Activated T-cell treated with anti-CD3 and anti-CD28 coated beads for 24 hours (primary cell): ENCODE measurements at places on chromosomes 5 and 9.

DNA sequence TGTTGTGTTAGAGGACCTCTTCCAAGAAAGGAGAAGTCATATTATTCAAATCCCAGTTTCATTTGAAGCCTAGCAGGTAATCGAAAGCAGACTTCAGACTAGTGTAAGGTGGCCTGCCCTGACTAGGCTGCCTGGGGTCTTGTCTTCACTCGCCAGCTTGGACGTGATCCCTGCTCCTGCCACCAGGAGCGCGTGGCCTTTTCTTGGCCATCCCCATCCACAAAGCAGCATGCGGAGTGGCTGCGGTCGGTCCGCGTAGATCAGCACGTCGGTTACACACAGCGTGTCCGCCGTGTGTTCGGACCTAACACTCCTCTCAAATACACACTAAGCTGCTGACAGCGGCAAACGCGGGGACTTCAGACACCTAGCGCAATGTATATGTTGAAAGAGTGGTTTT, 37.3 kb downstream of the CFAP77 start:
- no peak for DNase-seq

- DNase-seq = no peak
Observed at GRCh38 chr5:123875561-123876275, 363.7 kb downstream of the CSNK1G3 start.

DNA sequence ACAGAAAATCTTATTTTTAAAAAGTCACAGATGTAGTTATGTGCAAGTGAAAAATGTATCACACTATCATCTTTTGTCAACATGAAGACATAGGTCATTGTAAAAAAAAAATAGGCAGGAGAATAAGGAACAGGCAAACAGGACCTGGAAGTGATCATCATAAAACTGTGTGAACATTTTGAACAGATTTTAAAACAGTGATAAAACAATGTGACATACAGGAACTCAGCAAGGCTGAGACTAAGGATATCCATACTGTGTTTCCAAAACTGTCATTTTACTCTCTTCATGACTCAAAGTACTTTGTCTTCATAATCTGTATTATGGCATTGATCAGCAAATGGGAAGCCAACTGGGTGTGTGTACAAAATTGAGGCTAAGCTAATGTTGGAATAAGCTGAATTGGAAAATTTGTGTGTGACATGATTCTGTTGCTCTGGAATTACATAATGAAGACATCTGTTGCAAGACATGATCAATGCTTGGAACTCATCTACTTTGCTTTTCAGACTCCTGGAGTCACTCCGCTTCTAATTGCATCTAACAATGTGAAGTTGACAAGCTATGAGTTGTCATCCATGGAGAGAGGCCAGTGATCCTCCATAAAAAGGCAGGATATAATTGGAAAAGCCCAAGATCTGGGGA, 978.7 kb upstream of the NUDT12 start:
- DNase-seq = no peak

DNA sequence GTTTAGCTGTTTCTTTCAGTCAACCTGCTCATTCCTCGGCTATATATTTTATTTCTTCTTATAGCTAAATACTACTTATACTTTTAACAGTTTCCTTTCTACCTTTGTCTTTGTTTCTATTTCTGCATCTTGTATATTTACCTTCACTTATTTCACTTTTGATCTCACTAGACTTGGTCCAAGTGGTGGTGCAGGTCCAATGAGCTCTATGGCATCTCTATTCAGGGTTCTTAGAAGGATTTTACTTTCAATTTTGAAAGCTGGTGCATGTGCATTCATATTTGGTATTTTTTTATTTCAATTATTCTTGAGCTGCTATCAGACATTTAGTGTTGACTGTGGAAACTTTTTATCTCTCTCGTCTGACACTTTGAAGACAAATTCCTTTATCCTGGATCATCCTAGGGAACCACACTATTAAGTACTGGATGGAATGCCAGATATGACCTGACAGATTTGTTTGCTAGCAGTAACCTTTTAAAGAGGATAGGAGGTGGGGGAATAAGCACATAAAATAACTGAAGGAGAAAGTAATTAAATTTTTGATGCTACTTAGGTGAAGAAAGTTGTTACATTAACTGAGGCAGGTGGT, 123.1 kb upstream of the PJA2 start:
- no peak for DNase-seq

DNA sequence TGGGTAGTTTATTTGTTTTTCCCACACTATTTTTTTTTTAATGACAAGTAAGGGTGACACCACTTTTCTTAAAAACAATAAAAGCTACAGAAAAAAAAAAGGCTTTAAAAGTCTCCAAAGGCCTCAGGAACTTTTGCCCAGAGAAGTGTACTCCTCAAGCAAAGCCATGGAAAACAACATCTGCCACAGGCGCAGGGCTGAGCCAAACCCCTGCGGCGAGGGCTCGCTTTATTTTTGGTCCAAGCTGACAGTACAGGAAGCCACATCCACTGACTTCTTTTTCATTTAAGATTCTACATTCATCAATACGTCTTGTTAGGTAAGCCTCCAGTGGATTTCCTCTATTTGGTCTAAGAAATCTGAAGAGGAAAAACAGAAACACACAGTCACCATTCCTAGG, 51.9 kb upstream of the IFNK start:
- no peak for DNase-seq

- DNase-seq = no peak
Observed at GRCh38 chr9:93683331-93684134, 107.1 kb downstream of the PHF2 start.

DNA sequence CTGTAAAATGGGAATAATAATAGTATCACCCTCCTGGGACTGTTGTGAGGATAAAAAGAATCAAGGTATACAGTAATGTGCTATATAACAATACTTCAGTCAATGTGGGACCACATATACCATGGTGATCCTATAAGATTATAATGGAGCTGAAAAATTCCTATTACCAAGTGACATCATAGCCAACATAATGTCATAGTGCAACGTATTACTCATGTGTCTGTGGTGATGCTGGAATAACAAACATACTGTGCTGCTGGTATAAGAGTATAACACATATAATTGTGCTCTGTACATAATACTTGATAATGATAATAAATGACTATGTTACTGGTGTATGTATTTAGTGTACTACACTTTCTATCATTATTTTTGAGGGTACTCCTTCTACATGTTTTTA, 38.1 kb downstream of the LIFR start:
- DNase-seq = no peak

GRCh38 chr9:16363073-16363781, 507.2 kb downstream of the BNC2 start:
- no peak for DNase-seq

DNA sequence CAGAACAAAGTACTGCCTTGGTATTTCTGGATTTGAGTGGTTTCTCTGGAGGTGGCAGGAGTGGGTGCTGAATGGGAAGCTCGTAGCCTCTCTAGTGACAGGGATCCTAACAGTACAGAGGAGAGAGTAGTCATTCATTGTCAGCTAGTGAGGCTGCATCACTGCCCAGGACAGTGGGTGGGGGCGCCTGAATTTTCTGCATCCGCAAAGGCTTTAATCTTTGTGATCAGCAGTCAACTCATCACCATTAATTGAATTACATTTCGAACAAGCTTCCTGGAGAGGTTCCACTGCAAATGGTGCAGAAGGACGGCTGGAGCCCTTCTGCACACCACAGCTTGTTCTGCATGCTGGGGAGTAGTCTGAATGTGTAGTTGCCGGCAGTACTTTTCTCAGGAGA, 77.5 kb downstream of the HSPA4 start:
- DNase-seq = no peak

GRCh38 chr5:107396351-107396690, 274.4 kb downstream of the EFNA5 start:
- DNase-seq = no peak

- no peak for DNase-seq
Observed at GRCh38 chr5:175820230-175820629, 51.1 kb upstream of the CPLX2 start.

- DNase-seq = no peak
Observed at GRCh38 chr9:131469356-131469755, 33.4 kb upstream of the POMT1 start.

- DNase-seq = no peak
Observed at GRCh38 chr5:133440467-133441115, 171.8 kb downstream of the FSTL4 start.

DNA sequence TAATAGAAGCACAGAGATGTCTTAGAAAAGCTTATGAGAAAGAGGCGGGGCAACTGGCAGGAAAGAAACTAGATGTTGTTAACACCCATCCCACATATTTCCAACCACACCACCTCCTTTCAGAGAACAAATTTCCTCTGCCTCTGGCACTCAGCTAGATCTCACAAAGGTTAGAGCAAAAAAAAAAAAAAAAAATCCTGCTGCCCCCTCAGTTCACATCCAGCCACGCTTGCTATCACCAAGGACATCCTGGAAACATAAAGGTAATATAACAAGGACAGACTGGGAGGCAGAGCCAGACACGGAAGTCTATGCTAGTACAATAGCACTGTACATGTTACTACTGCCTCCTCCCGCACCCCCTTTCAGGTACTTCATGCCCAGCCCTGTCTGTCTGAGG, 238.0 kb upstream of the PTGER4 start:
- DNase-seq = peak; percentile 48

GRCh38 chr5:61624553-61625136, 292.6 kb downstream of the ZSWIM6 start:
- no peak for DNase-seq

DNA sequence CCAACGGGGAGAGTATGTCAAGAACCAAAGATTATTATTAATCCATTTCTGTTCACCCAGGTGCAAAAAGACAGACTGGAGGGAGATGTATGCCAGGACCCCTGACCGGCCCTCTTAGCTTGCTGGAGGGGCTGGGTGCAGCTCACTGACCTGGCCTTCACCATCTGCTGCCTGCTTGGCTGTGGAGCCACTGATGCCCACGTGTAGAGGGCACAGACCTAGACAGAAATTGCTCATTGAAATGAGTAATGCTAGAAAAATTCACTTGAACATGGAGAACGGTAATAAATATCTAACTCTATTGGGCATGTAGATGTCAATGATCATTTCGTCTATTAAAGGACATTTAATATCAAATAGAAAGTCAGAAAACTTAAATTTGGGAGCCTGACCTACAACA, 58.8 kb upstream of the ERCC6L2 start:
- DNase-seq = no peak

DNA sequence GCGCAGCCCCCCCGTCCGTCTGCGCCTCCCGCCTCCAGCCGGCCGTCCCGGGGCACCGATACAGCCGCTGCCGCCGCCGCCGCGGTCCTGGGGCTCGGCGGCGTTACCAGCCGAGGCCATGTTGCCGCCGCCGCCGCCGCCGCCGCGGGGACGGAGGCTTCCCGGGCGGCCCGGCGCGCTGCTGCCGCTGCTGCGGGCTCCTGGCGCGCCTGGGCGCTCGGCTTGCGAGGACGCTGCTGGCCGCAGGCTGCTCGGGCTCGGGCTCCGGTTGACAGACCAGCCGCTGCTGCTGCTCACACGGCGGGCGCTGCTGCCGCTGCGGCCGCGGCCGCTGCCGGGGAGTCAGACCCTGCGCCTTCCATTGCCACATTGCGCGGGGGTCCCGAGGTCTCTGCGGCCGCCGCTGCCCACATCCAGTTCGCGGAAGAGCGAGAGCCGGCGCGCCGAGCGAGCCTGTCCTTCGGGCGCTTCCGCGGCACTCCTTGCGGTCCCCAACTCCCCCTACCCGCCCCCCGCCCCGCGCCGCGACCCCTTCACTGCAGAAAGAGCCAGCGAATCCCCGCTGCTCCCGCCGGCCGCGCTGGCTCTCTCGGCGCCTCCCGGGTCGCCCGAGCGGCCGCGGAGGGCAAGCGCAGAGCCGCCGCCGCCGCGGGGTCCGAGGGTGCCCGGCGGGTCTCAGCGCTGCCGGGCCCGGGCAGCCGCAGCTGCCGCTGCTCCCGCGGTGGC, 8.4 kb downstream of the PTCH1 start:
- no peak for DNase-seq
